ENCODE measurements at places on chromosomes 4 and X.

DNA sequence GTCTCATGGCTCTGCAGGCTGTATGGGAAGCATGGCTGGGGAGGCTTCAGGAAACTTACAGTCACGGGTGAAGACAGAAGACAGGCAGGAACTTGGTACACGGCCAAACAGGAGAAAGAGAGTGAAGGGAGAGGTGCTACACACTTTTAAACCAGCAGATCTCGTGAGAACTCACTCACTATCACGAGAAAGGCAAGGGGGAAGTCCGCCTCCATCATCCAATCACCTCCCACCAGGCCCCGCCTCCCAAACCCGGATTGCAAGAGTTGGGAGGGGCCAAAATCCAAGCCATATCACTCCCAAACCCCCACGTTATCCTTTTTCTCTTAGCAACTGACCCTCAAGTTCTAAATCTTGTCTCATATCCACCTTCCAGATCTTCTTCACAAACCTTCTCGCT, 1710.5 kb upstream of the TENM3 start:
- peaks cover 3% of the 10 kb centered on the region for H3K27me3 ChIP-seq
- H3K4me3 ChIP-seq, result no peak overlapping the region
- H3K36me3 ChIP-seq, result no peaks in the 10 kb centered on the region
- peaks cover 4% of the 10 kb centered on the region for H3K4me1 ChIP-seq
- no peak overlapping the region for H3K27ac ChIP-seq

DNA sequence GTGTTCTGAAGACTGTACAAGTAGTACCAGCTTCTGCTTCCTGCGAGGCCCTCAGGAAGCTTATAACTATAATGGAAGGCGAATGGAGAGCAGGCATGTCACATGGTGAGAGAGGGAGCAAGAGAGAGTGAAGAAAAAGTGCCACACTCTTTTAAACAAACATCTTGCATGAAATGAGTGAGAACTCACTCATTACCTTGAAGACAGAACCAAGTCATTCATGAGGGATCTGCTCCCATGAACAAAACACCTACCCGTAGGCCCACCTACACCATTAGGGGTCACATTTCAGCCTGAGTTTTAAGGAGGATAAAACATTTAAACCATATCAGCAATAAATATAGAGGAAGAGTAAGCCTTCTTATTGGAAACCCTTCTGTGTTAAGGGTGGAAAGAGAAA, 19.4 kb downstream of the P2RY10 start:
- no peaks in the 10 kb centered on the region for H3K36me3 ChIP-seq
- no peak overlapping the region for H3K27ac ChIP-seq
- no peaks in the 10 kb centered on the region for H3K4me1 ChIP-seq

DNA sequence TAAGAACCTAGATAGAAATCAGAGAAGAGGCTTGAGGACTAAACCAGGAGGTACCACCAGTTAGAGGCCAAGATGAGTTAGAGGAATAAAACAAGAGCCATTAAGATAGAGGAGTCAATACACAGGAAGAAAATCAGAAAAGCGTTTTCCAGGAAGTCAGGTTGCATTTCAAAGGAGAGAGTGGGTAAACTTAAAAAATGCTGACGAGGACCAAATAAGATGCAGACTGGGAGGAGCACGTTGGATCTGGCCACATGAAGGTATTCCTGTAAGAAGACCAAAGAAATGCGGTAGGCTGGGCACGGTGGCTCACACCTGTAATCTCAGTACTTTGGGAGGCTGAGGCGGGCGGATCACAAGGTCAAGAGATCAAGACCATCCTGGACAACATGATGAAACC, 533.1 kb upstream of the TENM3 start:
- peaks cover 3% of the 10 kb centered on the region for H3K27me3 ChIP-seq
- no peak for DNase-seq
- no peaks in the 10 kb centered on the region for H3K36me3 ChIP-seq

DNA sequence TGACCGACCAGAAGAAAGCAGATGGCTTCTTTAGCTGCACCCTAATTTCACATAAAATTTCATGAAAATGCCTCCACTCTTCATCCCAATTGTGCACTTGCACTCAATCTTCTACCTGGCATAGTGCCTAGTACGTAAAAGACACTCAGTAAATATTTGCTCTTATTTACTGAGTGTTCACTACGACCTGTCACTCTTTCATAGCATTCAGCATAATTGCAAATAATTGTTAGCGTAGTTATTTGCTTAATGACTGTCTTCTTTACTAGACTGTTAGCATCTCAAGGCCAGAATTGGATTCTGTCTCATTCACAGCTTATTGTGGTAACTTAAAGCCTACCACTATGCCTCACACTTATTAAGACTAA, 130.2 kb downstream of the ENOX2 start:
- H3K27me3 ChIP-seq, result no peaks in the 10 kb centered on the region
- peak overlapping the region; percentile 44 for H3K27ac ChIP-seq
- DNase-seq, result no peak
- no peak overlapping the region for H3K4me3 ChIP-seq
- H3K4me1 ChIP-seq, result peaks cover 69% of the 10 kb centered on the region

DNA sequence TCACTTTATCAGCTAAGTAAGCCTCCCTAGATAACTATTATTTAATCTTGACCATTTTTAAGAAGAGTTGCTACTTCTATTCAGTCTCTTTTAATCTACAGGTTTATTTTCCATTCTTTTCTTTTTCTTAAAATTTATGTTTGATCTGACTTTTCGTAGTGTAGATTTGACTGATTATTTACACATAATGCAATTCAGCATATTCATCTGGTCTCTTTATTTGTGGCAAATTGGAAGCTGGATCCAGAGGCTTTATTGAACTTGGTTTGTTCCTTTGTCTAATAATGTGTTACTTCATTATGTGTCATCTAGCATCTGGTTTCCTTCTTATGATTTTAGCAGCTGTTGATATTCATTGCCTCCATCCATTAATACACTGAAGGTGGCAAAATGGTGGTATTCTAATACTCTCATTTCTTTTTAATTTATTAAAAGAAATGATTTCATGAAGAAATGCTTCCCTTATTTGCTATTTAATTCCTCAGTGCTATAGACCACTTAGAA, 113.0 kb downstream of the FBXW7 start:
- DNase-seq, result no peak
- H3K27ac ChIP-seq, result no peak overlapping the region
- H3K4me1 ChIP-seq, result peaks cover 10% of the 10 kb centered on the region
- H3K27me3 ChIP-seq, result peaks cover 5% of the 10 kb centered on the region

GRCh38 chrX:23003116-23003515, 3.4 kb downstream of the DDX53 start:
- peaks cover 4% of the 10 kb centered on the region for H3K27me3 ChIP-seq
- H3K4me3 ChIP-seq, result no peak overlapping the region
- no peak overlapping the region for H3K27ac ChIP-seq
- no peak for DNase-seq

DNA sequence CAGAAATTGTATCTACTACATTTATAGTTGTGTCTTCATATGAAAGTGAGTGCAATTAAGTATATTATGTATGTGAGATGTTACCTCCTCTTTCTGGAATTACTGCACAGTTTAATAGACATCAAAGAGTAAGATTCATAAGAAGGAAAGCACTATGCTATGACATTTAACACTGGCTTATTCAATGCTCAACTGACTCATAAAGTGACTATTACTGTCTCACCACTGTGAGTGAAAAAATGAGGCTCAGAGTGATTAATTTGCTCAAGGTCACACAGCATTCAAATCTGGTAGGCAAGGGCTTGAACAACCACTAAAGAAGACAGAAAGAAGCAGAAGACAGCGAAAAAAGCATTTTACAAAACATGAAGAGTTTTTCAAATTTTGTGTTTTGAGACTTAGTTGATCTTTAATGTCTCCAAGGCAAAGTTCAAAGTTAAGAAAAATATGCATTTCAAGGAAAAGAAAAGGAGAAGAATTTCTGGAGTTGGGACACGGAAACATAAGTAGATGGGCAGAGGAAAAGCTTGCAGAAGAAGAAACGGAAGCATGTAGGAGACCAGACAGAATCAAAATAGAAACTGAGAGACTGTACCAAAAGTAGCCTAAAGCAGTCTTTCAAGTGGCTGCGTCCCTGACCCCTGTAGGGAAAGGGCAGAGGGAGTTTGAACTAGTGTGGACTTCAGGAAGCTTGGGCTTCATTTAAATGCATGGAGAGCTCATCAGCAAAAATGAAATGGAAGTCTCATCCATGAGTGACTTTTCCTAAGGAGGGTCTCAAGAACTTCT, 66.3 kb downstream of the KCNIP4 start:
- DNase-seq, result no peak
- no peaks in the 10 kb centered on the region for H3K36me3 ChIP-seq
- H3K27me3 ChIP-seq, result no peaks in the 10 kb centered on the region

GRCh38 chr4:39655876-39656275, 17.2 kb upstream of the SMIM14 start:
- no peaks in the 10 kb centered on the region for H3K27me3 ChIP-seq
- no peaks in the 10 kb centered on the region for H3K4me1 ChIP-seq
- no peak overlapping the region for H3K27ac ChIP-seq
- no peaks in the 10 kb centered on the region for H3K36me3 ChIP-seq

DNA sequence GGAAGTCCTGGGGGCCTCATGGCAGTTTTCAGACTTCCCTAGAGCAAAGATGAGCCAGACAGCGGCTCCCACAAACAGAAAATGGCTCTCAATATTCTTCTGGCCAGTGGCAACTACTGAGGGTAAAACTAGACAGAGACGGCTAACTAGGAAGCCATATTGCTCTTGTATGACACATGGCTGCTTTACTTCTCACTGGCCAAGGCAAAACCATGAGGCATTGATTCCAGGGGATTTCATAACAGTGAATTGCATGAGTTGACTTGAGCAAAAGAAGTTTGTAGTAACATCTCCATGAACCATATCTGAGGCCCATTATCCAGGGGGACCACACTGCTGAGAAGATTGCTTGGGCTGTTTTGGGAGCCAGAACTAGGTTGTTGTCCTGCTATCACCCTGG, 13.7 kb upstream of the TLR8 start:
- H3K4me1 ChIP-seq, result no peaks in the 10 kb centered on the region
- no peak for DNase-seq
- peaks cover 11% of the 10 kb centered on the region for H3K27me3 ChIP-seq
- no peaks in the 10 kb centered on the region for H3K36me3 ChIP-seq
- no peak overlapping the region for H3K4me3 ChIP-seq

DNA sequence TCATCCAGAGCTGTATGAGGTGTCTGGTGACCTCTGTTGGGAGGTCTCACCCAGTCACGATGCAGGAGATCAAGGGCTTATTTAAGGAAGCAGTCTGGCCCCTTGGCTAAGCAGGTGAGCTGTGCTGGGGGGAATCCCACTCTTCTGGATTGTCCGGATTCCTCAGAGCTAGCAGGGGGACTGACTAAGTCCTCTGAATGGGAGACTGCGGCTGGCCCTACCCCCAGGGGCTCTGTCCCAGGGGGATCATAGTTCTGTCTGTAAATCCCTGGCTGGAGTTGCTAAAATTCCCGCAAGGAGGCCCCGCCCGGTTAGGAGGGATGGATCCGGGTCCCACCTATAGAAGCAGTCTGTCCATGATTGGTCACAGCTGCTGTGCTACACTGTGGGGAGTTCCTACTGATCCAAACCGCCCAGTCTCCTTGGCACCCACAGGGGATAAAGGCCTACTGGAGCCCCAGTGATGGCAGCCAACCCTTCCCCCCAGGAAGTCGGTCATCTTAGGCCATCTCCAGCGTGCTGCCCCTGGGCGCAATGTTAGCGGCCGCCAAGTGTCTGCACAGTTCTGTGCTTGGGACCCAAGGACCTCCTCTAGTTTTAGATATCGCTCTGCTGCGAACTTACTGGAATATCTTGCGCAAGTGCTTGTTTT, 118.2 kb upstream of the KLF8 start:
- no peaks in the 10 kb centered on the region for H3K36me3 ChIP-seq
- H3K4me3 ChIP-seq, result no peak overlapping the region
- no peaks in the 10 kb centered on the region for H3K4me1 ChIP-seq

GRCh38 chr4:20640989-20641388, 59.3 kb upstream of the PACRGL start:
- DNase-seq, result no peak
- peaks cover 5% of the 10 kb centered on the region for H3K36me3 ChIP-seq
- peaks cover 4% of the 10 kb centered on the region for H3K27me3 ChIP-seq
- H3K4me1 ChIP-seq, result peaks cover 6% of the 10 kb centered on the region

DNA sequence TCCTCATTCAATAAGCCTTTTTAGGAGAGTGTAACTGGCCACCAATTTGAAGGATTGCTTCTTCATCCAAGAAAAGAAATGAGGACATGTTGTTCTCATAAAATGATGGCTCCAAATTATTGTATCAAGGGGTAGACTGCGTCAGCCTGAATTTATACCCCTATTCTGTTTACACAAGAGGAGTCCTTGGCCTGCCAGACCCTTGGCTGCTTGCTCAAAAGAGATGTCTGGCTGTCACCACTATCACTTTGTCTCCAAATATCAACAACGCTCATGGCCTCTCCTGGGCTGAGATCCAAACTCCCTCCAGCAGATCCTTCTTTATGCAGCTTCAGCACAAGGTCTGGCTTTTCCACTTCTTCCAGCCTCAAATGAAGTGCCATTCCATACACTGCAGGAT, 127.9 kb downstream of the OR13H1 start:
- no peaks in the 10 kb centered on the region for H3K36me3 ChIP-seq
- no peaks in the 10 kb centered on the region for H3K27me3 ChIP-seq
- H3K4me3 ChIP-seq, result no peak overlapping the region
- no peaks in the 10 kb centered on the region for H3K4me1 ChIP-seq
- DNase-seq, result no peak

DNA sequence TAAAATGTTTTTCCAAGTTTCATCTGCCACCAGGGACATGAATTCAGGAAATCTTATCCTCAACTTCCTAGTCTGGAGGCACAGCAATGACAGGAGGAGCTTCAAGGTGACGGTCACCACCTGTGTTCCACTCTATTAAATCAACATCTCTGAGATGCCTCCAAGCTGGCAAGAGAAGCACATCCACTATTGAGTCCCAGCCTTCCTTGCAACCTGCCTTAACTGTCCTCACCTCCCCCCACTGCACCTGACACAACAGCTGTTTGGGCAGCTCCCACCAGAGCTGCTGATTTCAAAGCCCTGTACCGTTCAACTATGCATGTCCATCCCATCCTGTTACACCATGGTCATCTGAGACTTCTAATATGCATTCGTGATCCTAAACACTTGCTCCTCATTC, 123.4 kb downstream of the COL25A1 start:
- DNase-seq, result no peak
- peaks cover 25% of the 10 kb centered on the region for H3K4me1 ChIP-seq
- H3K27me3 ChIP-seq, result no peaks in the 10 kb centered on the region
- H3K36me3 ChIP-seq, result no peaks in the 10 kb centered on the region
- no peak overlapping the region for H3K4me3 ChIP-seq
- peak overlapping the region; percentile 89 for H3K27ac ChIP-seq

DNA sequence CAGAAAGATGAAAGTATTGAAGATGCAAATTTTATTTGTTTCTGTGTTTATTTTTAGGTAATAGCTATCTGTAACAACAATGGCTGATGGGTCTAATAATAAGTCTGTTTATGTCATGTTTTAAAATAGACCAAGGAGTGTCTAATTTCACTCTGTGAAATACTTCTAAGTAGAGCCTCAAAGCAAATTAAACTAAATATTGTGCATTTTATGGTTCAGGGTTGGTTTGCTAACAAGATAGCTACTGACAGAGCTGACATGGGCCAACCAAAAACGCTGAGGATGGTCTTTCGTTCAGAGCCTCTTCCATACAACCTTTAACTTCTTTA, 437.6 kb upstream of the CTSO start:
- no peak overlapping the region for H3K27ac ChIP-seq
- no peak overlapping the region for H3K4me3 ChIP-seq

GRCh38 chr4:87543835-87544461, 14.8 kb upstream of the SPARCL1 start:
- H3K4me1 ChIP-seq, result no peaks in the 10 kb centered on the region
- H3K27me3 ChIP-seq, result no peaks in the 10 kb centered on the region
- no peak overlapping the region for H3K27ac ChIP-seq
- DNase-seq, result no peak

Data from nephron progenitor cell (in vitro differentiated cells).